Amygdala (tissue), 56 donors: ENCODE measurements at places on chromosomes 16 and 17.

DNA sequence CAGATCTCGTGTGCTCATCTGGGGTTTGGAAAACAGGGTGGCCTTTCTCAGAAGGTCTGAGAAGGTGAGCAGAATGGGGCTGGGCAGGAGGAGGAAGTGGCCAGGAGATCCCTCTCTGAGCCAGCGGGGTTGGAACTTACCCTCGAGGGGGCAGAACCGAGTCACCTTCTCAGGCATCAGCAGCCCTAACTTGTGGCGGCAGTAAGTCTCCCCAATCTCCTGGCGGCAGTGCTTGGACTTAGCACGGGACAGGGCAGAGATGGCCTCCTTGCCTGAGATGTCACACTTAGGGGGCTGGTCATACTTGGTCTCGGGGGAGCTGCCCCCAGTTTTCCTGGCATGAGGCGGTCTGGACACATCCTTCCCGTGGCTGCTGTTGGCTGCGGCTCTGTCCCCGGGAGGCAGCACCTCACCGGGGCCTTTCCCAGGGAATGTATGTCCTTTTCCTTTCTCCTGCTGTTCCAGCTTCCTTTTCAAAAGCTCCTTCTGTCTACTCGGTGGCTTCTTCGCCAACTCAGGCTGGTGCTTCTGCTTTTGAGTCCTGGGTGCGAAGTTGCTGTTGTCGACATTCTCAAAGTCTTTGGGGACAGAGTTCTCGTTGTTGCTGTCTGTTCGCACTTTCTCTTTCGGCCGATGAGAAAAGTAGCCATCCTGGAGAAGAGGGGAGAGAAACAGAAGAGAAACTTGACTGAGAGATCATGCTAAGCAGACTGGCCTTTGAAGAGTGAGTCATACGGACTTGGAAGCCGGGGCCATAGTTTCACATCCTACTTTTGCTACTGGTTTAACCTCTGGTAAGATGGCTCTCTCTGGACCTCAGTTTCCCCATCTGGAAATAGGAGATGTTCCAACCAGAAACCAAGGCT, 211.7 kb downstream of the XYLT1 start:
- no peak for DNase-seq

DNA sequence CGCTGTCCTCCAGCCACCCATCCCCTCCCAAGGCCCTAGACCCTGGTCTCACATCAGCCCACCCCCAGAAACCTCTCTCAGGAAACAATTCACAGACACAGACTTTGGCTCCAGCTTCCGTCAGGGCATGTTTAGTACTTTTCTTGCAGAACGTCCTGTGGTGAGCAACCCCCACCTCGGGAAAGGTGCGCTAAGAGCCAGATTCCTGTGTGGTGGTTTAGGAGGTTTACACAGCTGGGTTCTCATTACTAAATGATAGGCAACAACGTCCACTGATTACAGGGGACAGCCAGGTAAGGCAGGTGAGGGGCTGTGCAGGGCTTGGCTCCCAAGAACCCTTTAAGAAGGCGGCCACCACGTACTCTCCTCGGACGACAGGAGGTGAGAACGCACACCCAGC, 29.3 kb downstream of the KIFC3 start:
- no peak for DNase-seq

- DNase-seq = no peak
Measured at GRCh38 chr17:801660-802059, 19.5 kb downstream of the MRM3 start.

DNA sequence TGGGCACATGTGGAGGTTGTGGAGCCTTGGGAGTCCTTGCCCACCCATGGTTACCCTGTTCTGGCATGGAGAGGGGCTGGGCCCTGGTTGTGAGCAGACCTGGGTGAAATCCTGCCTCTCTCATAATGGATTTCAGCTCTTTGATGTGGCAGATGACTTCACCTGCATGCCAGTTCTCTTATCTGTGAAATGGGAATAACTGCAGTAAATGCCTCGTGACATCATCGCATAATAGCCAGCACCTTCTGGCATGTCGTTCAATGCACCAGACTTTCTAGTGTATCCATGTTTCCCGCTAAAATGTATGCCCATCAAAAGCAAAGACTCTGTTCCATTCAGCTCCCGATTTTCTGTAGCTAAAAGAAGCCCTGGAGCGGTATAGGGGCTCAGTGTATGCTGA, 197.6 kb downstream of the MAF start:
- DNase-seq = no peak

GRCh38 chr16:4915226-4915761, 21.7 kb downstream of the PPL start:
- DNase-seq = no peak

DNA sequence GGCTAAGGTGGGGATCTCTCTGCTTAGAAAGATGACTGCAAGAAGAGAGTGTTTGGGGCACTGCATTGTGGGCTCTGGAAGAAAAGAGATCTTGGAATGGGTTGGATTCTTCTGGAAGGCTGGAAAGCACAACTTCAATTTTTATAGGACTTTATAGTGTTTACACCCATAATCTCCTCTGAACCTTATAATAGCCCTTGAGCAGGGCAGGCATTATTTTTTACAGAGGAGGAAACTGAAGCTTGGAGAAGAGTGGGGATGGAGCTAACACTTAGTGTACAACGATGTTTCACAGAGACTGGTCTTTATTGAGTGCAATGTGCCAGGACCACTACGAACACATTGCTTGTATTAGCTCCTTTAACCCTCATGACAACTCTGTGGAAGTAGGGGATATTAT, 10.4 kb downstream of the TNS4 start:
- no peak for DNase-seq

- DNase-seq = no peak
Measured at GRCh38 chr17:80938556-80938955, 53.1 kb upstream of the CHMP6 start.

DNA sequence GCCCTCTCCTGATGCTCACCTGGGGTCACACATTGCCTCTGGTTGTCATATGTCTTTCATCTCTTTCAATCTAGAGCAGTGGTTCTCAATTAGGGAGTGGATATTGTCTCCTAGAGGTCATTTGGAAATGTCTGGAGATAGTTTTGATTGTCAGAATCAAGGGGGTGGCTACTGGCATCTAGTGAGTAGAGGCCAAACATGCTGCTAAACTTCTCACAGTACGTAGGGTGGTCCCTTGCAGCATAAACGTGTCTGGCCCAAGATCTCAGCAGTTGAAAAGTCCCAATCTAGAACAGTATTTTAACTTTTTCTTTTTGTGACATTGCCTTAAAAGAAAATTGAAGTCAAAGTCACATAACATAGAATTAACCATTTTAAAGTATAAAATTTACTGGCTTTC, 30.5 kb upstream of the SLC5A10 start:
- no peak for DNase-seq

GRCh38 chr17:55263569-55264277, 1.0 kb upstream of the HLF start:
- DNase-seq = no peak

DNA sequence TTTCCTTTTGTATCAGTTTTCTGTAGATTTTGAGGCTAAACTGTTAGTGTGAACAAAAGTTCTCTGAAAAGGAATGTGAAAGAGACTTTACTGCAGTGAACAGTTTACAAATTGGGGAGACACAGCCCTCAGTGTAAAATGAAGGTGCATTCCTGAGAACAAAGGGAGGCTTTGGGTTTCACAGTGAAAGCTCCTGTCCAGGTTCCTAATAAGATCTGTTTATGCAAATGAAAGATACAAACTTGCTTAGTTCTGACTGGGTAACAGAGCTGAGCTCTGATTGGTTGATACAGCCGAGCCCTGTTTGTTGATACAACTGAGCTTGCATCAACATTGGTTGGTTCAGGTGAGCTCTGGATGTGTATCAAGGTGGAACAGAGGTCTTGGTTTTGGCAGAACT, 8.3 kb upstream of the CDRT15 start:
- no peak for DNase-seq

- DNase-seq = no peak
Measured at GRCh38 chr17:49180303-49180702, 30.1 kb downstream of the GNGT2 start.

GRCh38 chr16:82319038-82319437, 149.0 kb upstream of the MPHOSPH6 start:
- DNase-seq = no peak

- no peak for DNase-seq
Measured at GRCh38 chr16:49634235-49635008, 221.5 kb downstream of the ZNF423 start.

GRCh38 chr17:38600416-38600815, 5.3 kb downstream of the SRCIN1 start:
- no peak for DNase-seq

GRCh38 chr17:10210151-10210574, 11.8 kb upstream of the GAS7 start:
- DNase-seq = no peak

- DNase-seq = no peak
Measured at GRCh38 chr17:30318155-30318554, 15.7 kb downstream of the TMIGD1 start.

- DNase-seq = no peak
Measured at GRCh38 chr16:86170720-86171119, 271.8 kb downstream of the IRF8 start.

- DNase-seq = no peak
Measured at GRCh38 chr17:41494524-41494923, 4.8 kb upstream of the KRT36 start.

DNA sequence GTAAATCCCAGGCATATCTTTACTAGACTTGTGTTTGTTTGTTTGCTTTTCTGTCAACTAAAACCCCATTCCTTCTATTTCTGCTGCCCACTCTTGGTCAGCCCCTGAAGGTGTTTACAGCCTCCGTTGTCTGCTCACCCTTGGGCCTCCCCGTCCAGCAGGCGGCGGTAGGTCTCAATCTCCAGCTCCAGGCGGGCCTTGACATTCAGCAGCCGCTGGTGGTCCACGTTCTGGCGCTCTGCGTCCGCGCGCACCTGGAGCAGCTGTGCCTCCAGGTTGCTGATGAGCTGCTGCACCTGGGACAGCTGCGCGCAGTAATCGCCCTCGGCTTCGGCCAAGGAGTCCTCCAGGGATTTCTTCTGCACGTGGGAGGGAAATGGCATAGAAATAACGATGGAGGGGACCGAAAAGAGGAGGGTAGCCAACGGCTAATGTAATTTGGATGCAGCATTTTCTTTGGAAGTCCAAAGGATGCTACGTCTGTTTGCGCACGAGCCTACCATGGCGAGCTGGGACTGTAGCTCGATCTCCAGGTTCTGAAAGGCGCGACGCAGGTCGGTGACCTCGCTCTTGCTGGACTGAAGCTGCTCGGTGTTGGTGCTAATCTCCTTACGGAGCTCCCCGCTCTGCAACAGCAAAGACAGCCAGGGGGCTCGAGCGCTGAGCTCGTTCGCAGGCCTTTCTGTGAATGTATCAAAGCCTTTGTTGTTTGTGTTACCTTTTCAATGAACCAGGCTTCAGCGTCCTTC, 3.9 kb downstream of the KRT12 start:
- DNase-seq = no peak
